SIG-M5 (cell line): ENCODE measurements at places on chromosomes 16 and 17.

GRCh38 chr16:14125000-14125681 lies 54.0 kb downstream of the MRTFB start:
- no peak for DNase-seq

DNA sequence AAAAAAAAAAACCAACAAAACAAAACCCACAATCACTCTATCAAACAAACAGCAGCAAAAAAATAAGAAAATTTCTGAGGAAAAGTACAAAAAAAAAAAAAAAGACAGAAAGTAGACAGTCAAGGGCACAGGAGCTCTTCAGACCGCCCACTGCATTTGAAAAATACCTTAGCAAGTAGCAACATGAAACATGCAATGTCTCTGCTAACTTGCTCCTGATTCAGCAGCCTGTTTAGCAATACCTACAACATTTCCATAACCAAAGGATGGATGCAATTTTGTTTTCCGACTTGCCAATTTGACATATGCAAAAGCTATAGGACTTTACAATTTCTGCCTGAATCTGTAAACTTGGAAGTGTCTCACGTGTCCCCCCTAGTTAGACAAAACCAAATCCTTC lies 57.4 kb downstream of the SYNRG start:
- DNase-seq: no peak

- no peak for DNase-seq
Observed at GRCh38 chr16:70678898-70679670, 6.8 kb downstream of the MTSS2 start.

- DNase-seq: no peak
Observed at GRCh38 chr16:69662901-69663300, 63.5 kb downstream of the NQO1 start.

DNA sequence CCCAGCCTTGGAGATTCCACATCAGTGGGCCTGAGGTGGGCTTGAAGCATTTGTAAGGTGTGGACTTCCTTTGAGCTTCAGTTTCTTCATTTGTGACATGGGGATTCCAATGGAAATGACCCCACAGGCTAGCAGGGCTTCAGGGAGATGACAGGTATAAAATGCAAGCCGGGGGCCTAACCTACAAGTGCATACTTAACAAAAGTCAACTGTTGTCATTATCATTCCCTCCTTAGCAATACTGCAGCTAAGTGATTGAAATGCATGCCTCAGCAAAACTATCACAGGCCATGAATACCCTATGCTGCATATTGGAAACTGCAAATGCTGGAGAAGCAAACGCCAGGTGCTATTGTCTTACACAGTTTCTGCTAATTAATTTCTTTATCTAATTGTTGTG lies 19.8 kb downstream of the CCL4 start:
- no peak for DNase-seq

- DNase-seq: no peak
Observed at GRCh38 chr17:50267074-50267841, 7.0 kb upstream of the TMEM92 start.
